Activated T-helper 1 cell treated with anti-CD3 and anti-CD28 coated beads, Interleukin-12 subunit alpha, Interleukin-12 subunit beta, Interleukin-2, Interleukin-4 antibody, amounts not matched to agents 30 ng/mL and 10 ng/mL and 1 ng/mL, durations not matched to agents 14 hours and 24 hours and 36 hours (primary cell): ENCODE measurements at places on chromosomes 7 and 10. TPM values are rescaled to one million over a fixed set of nuclear protein-coding genes. Genes with fewer than 3 reads are reported as not detected.

The ZPBP gene
- total RNA-seq, result not detected in 2 replicates

The PTPRN2 gene
- total RNA-seq, result 0.41 and 0.47 TPM in 2 replicates

DNA sequence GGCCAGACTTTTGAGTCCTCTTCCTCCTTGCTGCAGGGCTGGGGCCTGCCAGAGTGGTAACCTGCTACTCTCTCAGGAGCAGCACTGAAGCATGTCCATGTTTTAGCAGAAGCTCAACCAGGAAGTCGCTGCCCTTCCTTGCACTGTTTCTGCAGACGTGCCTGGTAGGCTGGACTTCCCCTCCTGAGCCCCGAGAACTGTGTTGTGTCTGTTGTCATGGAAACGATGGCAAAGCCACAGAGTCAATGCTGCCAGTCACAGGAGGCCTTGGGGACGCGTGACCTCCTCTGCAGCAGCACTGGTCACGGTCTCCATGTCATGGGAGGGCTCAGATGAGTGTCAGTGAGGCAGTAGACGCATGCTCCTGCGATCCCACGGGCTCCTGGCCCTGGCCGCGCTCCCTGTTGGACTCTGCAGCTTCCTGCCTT is 145.5 kb downstream of the FANK1 start:
- H3K4me1 ChIP-seq, result peaks cover 10% of the 10 kb centered on the region
- no peaks in the 10 kb centered on the region for H3K36me3 ChIP-seq
- peak; percentile 71 for DNase-seq

DNA sequence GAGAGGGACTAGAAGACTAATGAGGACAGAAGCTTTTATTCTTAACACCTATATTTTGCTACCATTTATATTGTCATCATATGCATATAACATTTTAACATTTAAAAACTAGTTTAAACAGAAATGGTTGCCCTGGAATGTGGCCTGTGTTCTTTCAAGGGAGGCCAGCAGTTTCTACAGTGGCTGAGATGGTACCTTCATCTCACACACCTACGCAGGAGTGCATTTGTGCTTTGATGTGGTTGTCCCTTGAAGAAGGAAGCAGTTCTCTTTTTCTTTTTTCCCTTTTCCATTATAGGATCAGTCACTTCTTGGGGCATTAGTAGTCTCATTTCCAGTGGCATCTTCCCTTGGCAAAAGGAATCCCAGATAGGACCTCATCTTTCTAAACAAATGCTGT is 38.9 kb downstream of the KIAA1217 start:
- no peak overlapping the region for H3K4me3 ChIP-seq
- no peak overlapping the region for H3K27ac ChIP-seq

DNA sequence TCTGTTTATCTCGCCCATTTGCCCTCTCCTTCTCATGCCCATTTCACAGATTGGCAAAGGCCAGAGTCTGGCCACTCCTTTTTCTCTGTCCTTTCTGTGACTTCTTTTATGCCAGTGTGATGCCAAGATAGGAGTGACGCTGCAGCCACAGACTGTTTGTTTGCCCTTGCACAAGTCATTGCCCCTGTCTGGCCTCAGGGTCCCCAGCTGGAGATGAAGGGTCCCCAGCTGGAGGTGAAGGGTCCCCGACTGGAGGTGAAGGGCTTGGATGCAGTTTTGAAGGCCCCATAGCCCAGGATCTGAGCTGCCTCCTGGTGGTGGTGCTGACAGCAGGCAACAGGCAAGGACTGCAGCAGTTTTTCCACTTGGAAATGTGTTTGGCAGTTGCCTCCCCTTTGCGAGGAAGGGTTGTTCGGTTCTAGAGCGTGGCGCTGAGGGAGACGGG is 50.8 kb upstream of the SLC29A3 start:
- no peak overlapping the region for H3K27ac ChIP-seq
- H3K27me3 ChIP-seq, result peaks cover 5% of the 10 kb centered on the region
- no peaks in the 10 kb centered on the region for H3K36me3 ChIP-seq
- DNase-seq, result no peak

DNA sequence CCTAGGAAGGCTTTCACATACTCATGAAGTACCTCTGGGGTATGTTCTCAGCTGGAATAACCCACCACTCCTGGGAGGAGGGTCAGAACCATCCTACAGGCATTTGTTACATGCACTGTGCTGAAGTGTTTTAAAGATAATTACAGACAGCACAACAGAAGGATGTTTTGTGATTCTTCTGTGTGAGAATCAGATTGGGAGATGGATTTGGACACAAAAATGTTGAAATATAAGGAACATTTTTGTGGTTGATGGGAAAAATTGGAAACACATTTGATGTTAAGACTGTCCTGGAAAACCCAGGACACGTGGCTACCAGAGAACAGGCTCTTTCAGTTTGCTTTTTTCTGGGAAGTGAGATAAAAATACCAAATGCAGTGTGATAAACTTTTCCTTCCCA is 61.4 kb downstream of the BICC1 start:
- H3K4me3 ChIP-seq, result no peak overlapping the region
- peaks cover 2% of the 10 kb centered on the region for H3K27me3 ChIP-seq
- no peak for DNase-seq

GRCh38 chr10:22002591-22003176 is 846 bp downstream of the DNAJC1 start:
- H3K27me3 ChIP-seq, result peaks cover 11% of the 10 kb centered on the region
- peak overlapping the region; percentile 98 for H3K4me3 ChIP-seq
- peak overlapping the region; percentile 96 for H3K27ac ChIP-seq
- peaks cover 11% of the 10 kb centered on the region for H3K36me3 ChIP-seq
- peaks cover 41% of the 10 kb centered on the region for H3K4me1 ChIP-seq

GRCh38 chr7:29749701-29750321 is 56.5 kb upstream of the WIPF3 start:
- H3K4me3 ChIP-seq, result no peak overlapping the region
- no peaks in the 10 kb centered on the region for H3K36me3 ChIP-seq
- H3K4me1 ChIP-seq, result no peaks in the 10 kb centered on the region
